ENCODE measurements at places on chromosomes 3 and 15.

DNA sequence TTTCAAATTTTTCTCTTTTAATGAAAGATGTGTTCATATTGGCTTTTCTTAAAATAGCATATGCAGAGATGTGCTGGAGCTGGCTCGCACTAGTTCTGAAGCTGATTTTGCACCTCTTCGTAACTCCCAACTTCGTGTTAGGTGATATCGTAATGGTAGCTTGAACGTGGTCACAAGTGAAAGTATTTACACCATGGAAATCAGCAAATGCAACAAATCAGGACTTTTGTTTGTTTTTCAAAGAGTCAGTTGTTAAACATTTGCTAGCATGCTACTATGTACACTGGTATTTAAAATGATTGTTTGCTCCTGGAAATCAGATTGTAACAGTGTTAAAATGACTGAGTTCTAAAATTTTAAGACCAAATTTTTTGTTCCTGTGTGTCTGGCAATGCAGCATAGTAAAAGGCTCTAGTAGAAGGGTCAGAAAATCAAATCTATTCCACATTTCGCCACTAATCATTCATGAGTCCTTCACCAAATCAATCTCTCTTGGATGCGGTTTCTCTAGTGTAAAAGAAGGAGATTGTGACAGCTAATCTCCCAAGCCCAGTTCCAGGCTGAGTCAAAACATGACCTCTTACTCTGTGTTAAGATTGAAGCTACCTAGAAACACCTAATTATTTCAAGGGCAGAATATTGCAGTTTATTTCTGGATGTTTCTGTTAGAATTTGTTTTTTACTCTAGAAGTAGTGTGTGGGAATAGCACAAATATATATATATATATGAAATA is 34.3 kb upstream of the CMC1 start:
- peaks cover 20% of the 10 kb centered on the region for H3K4me1 ChIP-seq
- H3K4me3 ChIP-seq, result no peak overlapping the region
- H3K36me3 ChIP-seq, result peaks cover 1% of the 10 kb centered on the region
- no peaks in the 10 kb centered on the region for H3K27me3 ChIP-seq
- DNase-seq, result no peak

GRCh38 chr3:108297647-108298046 is 1.3 kb downstream of the HHLA2 start:
- no peaks in the 10 kb centered on the region for H3K27me3 ChIP-seq
- H3K27ac ChIP-seq, result no peak overlapping the region
- peaks cover 93% of the 10 kb centered on the region for H3K4me1 ChIP-seq
- no peak for DNase-seq

DNA sequence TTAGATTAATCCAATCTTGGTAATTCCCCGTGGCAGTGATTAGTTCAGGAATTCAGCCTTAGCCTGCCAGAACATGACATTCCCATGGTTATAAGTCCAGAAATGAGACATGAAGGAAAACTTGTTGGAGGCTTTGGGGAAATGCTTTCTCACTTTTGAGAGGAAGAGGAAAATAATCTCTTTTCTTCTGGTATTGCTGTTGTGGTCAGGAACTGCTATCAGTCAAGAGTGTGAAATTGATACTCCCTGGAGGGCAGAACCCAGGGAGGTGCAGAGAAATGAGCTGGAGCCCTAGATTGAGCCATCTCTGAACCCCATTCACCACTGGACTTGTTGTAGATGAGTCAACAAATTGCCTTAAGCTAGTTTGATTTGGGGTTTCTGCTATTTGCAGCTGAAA is 38.6 kb upstream of the APH1B start:
- peaks cover 51% of the 10 kb centered on the region for H3K4me1 ChIP-seq
- H3K4me3 ChIP-seq, result no peak overlapping the region

- no peak overlapping the region for H3K27ac ChIP-seq
- no peak overlapping the region for H3K4me3 ChIP-seq
- no peak for DNase-seq
- peaks cover 15% of the 10 kb centered on the region for H3K36me3 ChIP-seq
- H3K27me3 ChIP-seq, result no peaks in the 10 kb centered on the region
- no peaks in the 10 kb centered on the region for H3K4me1 ChIP-seq
These were observed 130.6 kb upstream of the ZBED2 start for GRCh38 chr3:111725706-111726105.

GRCh38 chr3:130389743-130390478 is 44.4 kb downstream of the COL6A5 start:
- no peaks in the 10 kb centered on the region for H3K4me1 ChIP-seq
- no peak for DNase-seq
- H3K27me3 ChIP-seq, result no peaks in the 10 kb centered on the region
- no peak overlapping the region for H3K4me3 ChIP-seq

- DNase-seq, result no peak
- peaks cover 26% of the 10 kb centered on the region for H3K4me1 ChIP-seq
- H3K36me3 ChIP-seq, result peaks cover 28% of the 10 kb centered on the region
- H3K27me3 ChIP-seq, result no peaks in the 10 kb centered on the region
- H3K4me3 ChIP-seq, result no peak overlapping the region
These were observed 170.9 kb downstream of the AKAP13 start for GRCh38 chr15:85551221-85551832.

DNA sequence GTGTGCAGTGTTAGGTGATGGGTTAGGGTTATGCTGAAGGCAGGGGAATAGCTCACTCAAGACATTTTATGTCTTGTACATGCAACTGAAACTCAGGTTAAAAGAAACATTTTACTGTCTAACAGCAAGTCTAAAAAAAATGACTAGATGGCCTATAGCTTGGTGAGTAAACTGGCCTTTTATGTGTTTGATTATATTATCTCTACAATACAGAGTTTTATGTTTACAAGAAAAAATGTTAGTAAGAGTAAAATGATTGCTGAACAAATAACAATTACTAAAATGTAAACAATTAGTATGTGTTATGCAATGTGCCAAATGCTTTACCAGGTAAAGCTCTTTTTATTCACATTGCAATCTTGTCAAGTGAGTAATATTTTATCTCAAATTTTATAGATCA is 1039.6 kb downstream of the ROBO2 start:
- no peaks in the 10 kb centered on the region for H3K4me1 ChIP-seq
- H3K36me3 ChIP-seq, result no peaks in the 10 kb centered on the region
- DNase-seq, result no peak

GRCh38 chr3:9207116-9207763 is 42.2 kb downstream of the SRGAP3 start:
- no peaks in the 10 kb centered on the region for H3K36me3 ChIP-seq
- DNase-seq, result no peak
- H3K4me3 ChIP-seq, result no peak overlapping the region
- H3K4me1 ChIP-seq, result no peaks in the 10 kb centered on the region
- H3K27me3 ChIP-seq, result peaks cover 13% of the 10 kb centered on the region

DNA sequence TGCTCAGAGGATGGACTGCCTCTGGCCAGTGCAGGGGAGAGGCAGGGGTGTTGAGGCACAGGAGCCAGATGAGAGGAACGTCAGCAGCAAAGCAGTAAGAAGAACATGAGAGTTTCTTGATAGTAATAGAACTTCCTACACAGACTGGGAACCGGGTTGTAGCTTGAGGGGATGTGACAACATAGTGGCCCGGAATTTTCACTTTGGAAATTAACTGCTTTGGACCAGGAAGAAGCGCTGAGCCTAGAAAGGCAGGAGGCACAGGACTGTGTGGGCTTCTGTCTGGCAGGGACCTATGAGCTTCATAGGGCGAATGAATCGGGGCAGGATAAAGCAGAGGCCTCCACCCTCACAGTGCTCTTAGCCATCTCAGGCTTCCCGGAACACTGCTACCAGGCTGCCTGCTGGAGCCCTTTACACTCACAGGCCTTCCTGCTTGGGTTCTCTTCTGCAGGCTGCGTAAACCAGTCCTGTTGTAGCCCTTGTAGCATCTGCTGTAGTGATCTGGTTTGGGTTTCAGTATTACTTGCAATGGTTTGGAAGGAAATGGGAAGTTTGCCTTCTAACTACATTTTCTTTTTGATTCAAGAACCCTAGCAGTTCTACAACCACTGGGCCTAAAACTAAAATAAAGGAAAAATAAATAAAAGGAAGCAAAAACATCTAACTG is 3.3 kb upstream of the ADPGK start:
- H3K27ac ChIP-seq, result no peak overlapping the region
- peaks cover 5% of the 10 kb centered on the region for H3K27me3 ChIP-seq
- no peak overlapping the region for H3K4me3 ChIP-seq

DNA sequence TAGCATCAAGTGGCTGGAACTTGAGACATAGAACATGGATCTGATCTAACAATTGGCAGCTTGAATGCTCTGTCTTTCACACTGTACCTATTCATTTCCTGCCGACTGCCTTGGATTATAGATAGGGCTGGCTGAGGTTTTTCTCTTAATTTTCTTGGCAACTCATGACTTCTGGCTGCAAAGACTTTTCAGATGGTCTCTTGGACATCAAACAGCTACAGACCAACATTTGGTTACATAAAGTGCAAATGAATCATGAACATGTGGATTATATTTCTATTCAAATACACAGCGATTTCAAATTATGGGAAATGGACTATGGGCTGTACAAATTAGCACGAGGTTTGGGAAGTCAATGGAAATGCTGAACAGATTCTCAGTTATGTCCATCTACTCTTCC is 26.2 kb upstream of the IL16 start:
- no peak overlapping the region for H3K4me3 ChIP-seq
- peaks cover 38% of the 10 kb centered on the region for H3K4me1 ChIP-seq
- DNase-seq, result no peak

GRCh38 chr3:11467875-11468274 is 175.8 kb downstream of the VGLL4 start:
- H3K27ac ChIP-seq, result no peak overlapping the region
- no peaks in the 10 kb centered on the region for H3K27me3 ChIP-seq
- peaks cover 3% of the 10 kb centered on the region for H3K36me3 ChIP-seq

DNA sequence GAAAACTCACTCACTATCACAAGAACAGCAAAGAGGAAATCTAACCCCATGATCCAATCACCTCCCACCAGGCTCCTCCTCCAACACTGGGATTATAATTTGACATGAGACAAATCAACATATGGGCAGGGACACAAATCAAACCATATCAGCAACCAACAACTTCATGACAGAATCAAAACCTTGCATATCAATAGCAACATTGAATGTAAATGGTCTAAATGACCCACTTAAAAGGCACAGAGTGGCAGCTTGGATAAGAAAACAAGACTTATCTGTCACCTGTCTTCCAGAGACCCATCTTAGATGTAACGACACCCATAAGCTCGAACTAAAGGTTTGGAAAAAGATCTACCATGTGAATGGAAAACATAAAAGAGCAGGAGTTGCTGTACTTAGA is 40.8 kb downstream of the HDGFL3 start:
- peaks cover 35% of the 10 kb centered on the region for H3K27me3 ChIP-seq
- H3K27ac ChIP-seq, result no peak overlapping the region
- no peak for DNase-seq
- H3K36me3 ChIP-seq, result peaks cover 37% of the 10 kb centered on the region

GRCh38 chr15:86849136-86849535 is 769.5 kb downstream of the AGBL1 start:
- no peak overlapping the region for H3K27ac ChIP-seq
- no peaks in the 10 kb centered on the region for H3K36me3 ChIP-seq
- H3K4me3 ChIP-seq, result no peak overlapping the region
- no peaks in the 10 kb centered on the region for H3K4me1 ChIP-seq

DNA sequence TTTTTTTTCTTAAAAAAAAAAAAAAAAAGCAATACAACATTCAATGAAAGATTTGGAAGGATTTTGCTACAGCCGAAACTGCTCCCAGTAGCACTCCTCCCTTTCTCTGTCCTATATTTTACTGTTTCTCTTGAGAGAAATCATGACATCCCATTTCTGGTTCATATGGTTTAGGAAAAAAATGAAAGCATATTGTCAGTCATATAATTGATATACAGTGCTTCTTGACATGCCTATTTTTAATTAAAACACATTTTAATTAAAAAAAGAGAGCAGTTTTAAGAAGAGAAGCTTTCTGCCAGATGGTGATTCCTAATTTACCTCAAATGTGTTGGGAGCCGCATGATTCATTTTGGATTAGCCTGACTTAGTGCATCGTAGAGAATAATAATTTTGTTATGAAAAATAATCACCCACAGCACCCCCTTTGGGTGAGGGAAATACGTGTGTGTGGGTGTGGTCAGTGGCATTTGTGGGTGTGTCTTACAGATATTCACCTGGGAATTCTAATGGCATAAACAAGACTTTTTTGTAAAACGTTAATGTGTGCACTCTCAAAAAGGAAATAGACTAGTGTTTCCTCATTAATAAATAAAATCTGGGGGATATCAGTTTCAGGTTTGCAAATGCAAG is 544.5 kb downstream of the MFSD1 start:
- H3K4me1 ChIP-seq, result no peaks in the 10 kb centered on the region
- H3K4me3 ChIP-seq, result no peak overlapping the region
- DNase-seq, result no peak
- H3K36me3 ChIP-seq, result no peaks in the 10 kb centered on the region
- no peaks in the 10 kb centered on the region for H3K27me3 ChIP-seq

- H3K4me1 ChIP-seq, result peaks cover 17% of the 10 kb centered on the region
- H3K27me3 ChIP-seq, result peaks cover 12% of the 10 kb centered on the region
- H3K4me3 ChIP-seq, result no peak overlapping the region
- no peak overlapping the region for H3K27ac ChIP-seq
These were observed 35.6 kb upstream of the NDUFB4 start for GRCh38 chr3:120560304-120561250.

DNA sequence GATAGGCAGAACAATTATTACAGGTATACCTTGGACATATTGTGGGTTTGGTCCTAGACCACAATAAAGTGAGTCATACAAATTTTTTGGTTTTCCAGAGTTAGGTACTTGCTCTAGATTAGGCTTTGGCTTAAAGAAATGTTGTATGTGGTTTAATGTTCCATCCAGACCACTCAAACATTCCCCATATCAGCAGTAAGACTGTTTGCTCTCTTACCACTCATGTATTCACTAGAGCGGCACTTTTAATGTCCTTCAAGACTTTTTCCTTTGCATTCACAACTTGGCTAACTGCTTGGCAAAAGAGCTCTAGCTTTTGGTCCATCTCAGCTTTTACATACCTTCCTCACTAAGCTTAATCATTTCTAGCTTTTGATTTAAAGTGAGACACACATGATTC is 250.5 kb upstream of the SETMAR start:
- H3K27ac ChIP-seq, result no peak overlapping the region
- H3K4me1 ChIP-seq, result no peaks in the 10 kb centered on the region
- DNase-seq, result no peak
- no peaks in the 10 kb centered on the region for H3K27me3 ChIP-seq

- DNase-seq, result no peak
- H3K4me3 ChIP-seq, result no peak overlapping the region
- H3K4me1 ChIP-seq, result peaks cover 3% of the 10 kb centered on the region
- H3K27me3 ChIP-seq, result peaks cover 51% of the 10 kb centered on the region
These were observed 14.1 kb downstream of the TTC21A start for GRCh38 chr3:39121621-39122020.

Data from activated naive CD4-positive, alpha-beta T cell treated with anti-CD3 and anti-CD28 coated beads, Interleukin-2, amount 10 ng/mL, durations not matched to agents 7 days and 5 days (primary cell).